Skeletal muscle cell (primary cell): ENCODE measurements at places on chromosomes 1 and 21.

DNA sequence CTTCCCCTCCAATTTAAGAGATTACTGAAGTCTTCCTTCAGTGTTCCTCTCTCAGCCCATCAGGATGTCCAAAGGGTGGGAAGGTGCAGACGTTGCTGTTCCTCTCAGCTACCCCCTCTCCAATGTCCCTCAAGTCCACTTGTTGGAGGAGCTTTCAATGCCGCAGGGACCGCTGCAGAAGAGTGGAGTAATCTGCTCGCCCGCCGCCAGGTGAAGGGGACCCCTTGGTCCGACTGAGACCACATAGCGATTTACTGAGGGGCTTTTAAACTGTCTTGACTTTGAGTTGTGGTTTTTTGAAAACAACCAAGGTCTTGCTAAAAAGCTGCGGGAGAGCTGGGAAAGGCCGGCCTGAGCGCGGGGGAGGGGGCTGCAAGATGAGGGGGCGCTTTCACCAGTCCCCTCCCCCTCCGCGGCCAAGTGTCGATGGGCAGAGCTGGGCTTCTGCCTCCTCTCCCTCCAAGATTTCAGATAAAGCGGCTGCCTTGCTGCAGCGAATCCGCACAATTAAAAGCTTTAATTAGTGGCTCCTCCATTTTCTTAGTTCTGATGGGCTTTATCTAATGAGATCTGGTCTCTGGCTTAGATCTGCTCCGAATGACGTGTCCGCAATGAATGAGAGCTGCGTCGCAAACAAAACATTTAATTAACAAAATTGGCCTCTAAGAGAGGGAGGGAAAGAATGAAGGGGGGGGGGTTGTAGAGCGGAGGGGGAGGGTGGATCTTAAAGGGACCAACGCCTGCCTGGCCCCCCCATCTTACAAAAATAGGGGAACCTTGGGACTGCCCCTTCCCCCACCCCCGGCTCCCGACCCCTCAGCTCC lies 5.9 kb downstream of the LMO4 start:
- no peak for DNase-seq

DNA sequence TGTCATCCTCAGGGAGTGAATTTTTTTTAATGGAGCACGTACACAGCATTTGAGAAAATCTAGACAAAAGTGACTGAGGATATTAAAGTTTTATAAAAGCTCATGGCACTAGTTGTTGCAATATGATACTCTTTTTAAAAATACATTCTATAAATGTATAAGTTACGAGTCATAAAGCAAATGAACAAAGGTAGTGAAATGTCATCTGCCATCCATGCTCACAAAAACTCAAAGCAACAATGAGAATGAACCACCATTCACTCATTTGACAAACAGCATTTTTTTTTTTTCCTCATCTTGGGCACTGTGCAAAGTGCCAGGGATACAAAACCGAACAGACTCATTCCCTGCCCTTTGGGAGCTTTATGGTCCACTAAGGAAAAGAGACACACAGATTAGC lies 38.7 kb downstream of the GPR137B start:
- DNase-seq, result no peak

- DNase-seq, result no peak
These were observed 10.9 kb upstream of the IFI16 start for GRCh38 chr1:158998781-158999161.

GRCh38 chr1:157659576-157660247 lies 40.9 kb downstream of the FCRL3 start:
- no peak for DNase-seq

DNA sequence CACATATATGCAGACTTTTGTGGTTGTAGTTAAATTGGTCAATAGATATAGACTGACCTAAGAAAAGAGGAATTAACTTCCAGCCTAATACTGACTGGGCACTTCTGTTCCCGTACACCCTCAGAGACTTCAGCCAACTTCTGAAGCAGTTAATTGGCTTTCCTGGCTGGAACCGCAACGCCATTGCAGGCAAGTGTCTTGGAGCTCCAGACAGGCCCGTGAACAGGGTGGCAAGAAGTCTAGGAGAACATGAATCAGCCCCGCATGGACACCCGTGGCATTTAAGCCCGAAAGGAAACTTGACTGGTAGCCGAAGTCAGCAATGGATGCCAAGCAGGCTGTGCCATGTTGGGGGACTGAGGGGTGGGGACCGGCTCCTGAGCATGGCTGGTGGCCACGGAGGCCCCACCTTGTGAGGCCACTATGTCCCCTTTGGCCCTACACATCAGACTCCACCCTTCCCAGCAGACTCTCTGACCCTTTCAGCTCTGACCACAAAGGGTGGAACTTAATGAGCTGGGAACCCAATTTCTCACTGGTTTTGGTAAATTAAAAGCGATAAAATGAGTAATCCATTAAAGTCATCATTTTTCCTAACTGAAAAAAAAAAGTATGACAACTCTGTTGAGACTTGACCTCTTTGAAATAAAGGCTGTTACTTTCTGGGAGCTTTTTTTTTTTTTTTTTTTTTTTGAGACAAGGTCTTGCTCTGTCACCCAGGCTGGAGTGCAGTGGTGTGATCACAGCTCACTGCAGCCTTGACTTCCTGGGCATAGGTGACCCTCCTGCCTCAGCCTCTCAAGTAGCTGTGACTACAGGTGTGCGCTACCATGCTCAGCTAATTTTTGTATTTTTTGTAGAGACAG lies 54.1 kb downstream of the RUNX1 start:
- DNase-seq, result no peak

DNA sequence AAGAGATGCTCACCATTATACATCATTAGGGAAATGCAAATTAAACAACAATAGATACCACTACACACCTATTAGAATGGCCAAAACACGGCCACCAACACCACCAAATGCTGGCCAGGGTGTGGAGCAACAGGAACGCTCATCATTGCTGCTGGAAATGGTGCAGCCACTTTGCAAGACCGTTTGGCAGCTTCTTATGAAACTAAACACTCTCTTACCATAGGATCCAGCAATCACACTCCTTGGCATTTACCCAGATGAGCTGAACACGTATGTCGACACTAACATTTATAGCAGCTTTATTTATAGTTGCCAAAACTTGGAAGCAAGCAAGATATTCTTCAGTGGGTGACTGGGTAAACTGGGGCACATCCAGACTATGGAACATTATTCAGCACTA lies 28.9 kb upstream of the ADARB1 start:
- peak; percentile 66 for DNase-seq

DNA sequence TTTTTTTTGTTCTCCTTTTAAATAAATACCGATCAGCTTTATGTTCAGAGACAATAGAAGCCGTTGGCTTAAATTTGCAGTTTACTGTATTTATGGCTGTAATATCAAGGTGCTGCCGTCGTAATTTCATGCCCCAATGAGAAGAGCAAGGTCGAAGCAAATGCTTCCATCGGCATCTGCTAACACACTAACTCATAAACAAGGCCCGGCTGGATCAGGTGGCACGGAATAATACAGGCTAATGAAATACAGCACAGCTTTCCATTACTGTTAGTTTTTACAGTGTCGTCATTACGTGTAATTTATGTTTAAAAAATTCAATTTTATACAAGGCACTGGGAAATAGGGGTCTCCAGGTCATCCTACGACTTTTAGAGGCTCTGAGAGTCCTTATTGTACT lies 119.0 kb downstream of the PEX14 start:
- DNase-seq, result no peak

DNA sequence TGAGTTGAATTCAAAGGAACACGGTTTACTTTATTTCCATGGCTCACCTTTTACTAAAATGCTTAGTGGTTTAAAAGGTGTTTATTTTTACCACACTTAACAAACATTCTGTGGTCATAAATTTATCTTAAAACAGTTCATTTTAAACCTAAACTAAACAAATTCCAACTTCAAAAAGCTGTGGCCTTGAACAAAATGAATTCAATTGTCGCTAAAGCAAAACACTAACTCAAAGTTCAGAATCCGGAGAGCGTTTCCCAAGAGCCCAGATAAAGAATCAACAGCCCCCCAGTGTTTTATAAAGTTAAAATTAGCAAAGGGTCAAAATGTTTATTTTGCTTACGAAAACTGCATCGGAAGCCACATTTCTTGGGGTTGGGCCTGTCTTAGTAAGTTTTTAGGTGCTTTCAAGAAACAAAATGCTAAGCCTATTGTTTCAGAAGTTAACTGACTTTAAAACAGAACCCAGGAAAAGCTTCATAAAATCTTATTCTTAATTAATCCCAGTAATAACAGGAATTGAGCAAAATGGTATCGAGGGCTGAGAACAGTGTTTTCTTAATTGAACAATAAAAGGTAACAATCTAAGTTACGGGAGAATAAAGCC lies 1.3 kb downstream of the PUM1 start:
- no peak for DNase-seq

DNA sequence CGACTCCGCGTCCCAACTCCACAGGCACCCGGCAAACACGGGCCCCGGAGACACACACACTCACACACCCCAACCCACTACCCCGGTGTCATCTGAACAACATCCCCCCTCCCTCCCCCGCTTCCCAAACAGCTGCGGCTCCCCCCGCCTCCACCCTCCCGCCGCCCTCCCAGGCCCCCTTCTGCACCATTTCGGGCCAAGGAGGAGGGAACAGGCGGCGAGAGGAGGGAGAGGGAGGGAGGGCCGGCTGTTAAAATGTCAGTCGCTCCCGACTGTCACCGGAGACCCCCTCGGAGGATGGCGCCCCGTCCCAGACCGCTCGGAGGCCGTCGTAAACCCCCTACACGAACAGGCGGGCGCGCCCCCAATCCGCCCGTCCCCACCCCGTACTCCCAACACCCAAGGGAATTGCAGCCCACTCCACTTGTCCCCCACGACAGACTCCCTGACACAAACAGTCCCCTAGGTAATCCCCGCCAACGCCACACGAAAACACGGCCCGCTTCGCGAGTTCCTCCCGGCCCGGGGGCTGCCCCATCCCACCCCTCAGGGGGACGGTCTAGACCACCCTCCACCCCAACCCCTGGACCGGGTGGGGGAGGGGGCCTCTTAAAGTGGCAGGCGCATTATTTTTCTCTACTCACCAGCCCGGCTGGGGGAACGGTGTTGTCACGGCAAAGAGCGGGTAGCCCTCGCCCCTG lies 583 bp downstream of the MEF2D start:
- no peak for DNase-seq

GRCh38 chr1:212470059-212470458 lies 37.3 kb downstream of the NENF start:
- DNase-seq, result peak; percentile 96

DNA sequence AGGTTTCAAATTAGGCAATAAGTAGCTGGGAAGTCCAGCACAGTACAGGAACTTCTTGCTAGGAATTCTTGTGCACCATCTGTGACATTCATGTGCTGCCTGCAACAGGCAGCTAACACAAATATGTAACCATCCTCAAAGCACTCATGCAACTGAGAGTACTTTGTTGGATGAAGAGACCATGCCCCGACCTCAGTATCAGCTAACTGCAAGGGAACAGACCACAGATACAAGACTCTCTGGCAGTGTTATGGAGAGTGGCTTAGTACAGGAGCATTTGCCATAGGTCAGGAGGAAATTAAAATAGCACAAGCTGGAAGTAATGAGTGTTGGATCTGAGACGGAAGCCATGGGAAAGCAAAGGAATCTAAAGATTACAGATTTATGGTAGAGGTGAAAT lies 123.6 kb downstream of the LRRC53 start:
- no peak for DNase-seq

DNA sequence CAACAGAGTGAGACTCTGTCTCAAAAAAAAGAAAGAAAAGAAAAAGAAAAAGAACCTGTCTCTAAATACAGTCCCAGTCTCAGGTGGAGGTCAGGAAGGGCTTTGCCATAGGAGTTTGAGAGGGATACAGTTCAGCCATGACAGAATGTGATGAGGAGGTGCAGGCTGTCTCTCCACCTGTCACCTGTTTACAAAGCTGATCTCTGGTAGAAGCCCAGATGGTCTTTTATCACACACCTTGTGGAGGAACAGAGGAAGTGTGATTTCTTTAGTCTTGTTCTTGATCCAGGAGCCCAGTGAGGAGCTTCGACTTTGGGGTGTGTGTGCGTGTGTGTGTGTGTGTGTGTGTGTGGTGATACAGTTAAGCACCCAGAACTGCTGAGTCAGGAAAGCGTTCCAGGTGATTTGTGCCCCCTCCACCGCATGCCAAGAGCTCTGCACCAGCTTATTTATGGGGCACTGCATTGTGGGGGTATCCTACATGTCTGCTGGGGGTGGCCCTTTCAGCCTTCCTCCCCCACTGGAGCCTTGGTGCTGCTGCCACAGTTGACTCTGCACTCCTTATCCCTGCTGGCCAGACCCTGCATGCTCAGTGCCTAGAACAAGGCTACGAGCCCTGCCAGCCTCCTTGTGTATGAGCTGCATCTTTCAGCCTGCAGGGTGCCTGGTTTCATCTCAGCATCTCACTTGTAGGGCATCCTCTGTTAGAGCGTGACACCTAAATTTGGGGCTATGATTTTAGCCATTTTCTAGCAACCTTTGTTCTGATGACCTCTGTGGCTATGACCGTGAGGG lies 19.3 kb downstream of the DOP1B start:
- DNase-seq, result no peak

DNA sequence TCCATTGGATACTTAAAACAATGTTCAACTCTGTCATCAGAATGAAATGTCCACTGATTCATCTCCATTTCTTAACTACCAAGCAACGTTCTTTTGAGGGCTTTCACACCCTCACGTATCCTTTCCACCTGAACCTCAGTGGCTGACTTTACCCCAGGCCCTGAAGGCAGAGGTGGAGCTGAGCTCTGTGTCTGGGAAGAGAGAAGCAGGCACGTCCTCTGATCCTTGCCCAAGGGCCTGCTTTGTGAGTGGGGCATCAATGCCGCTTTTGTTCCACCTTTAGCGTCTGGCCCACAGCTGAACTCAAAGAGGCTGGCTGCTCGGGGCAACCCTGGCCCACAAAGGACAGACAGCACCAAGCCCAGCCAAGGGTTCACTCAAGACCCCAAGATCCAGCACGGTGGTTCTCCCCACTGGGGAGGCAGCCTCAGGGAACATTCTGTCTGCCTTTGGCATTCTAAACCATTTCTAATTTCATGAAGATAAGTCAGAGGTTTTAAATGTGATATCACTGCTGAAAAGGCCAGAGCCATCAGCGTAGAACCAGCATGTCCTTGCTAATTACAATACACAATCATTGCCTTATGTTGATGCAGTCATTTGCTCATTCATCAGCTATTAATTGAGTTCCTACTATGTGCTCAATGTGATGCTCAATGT lies 126.0 kb upstream of the UBE2U start:
- DNase-seq, result no peak

- DNase-seq, result no peak
These were observed 44.9 kb downstream of the SSBP3 start for GRCh38 chr1:54361342-54361741.

GRCh38 chr1:109792056-109792831 lies 28.5 kb upstream of the EPS8L3 start:
- peak; percentile 88 for DNase-seq

DNA sequence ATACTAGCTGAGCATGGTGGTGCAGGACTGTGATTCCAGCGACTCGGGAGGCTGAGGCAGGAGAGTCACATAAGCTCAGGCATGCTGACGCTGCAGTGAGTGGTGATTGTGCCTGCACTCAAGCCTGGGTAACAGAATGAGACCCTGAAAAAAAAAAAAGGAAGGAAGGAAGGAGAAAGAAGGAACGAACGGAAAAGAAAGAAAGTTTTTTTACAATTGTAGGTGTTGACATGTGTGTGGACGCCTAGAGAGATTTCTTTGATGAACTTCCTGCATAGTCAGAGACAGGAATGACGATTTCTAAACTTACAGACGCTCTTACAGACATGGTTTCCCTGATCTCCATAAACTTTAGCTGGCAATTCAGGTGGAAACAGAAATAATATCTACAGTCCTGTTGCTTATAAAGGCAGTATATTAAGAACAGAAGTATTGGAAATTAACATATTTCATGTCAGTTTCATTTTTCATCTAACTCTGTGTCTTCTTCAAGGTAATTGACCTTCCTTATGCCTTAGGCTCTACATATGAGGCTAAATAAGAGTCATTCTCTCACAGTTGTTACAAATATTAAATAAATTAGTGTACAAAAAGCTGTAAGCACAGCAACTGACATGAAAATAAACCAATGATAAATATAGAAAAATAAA lies 4.1 kb downstream of the SAMSN1 start:
- no peak for DNase-seq
